ENCODE measurements at places on chromosomes 7 and 10.

DNA sequence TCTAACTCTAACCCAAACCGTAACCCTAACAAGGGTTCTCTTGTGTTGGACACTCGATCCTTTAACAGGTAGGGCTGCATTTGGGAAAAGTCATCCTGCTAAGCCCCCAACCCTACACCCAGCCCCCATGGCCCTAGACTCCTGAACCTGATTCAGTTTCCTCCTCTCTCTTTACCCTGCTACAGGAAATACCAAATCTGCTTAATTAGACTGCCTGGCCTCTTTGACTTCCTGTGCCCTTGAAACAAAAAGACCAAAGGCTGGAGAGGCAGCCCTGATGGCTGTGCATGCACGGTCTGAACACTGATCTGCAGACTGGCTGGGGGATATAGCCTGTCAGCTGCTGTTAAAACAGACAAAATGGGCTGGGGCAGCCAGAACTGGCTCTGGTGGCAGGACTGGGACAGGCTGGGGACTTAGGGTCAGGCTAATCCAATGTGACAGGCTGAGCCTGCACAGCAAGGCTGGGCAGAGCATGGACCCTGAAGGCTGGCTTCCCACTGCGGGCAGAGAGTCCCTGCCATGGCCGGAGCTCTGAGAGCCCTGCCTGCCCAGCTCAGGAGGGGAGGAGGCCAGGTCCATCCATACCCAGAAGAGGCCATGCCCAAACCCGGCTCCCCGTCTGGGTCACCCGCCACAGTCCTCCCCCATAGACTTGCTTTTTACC is 51.0 kb upstream of the MSMB start:
- DNase-seq, result no peak

DNA sequence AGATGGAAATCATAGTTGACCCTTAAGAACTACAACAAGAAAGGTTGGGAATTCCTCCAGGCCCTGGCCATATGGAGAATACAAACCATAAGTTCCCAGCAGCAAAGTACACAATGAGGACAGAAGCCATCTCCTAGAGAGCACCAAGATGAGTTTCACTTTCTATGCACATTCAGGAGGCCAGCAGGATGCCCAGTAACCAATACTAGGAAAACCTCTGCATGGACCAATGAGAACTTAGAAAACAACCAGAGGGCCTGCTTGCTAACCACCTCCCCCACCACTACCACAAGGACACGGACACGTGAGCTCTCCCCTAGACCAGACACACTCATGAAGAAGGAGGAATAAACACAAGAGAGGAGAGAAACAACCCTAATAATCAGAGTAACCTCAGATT is 56.3 kb downstream of the IFIT5 start:
- DNase-seq, result no peak

- DNase-seq, result no peak
Observed at GRCh38 chr7:80189638-80190037, 55.0 kb downstream of the GNAI1 start.

- no peak for DNase-seq
Observed at GRCh38 chr7:47047384-47047783, 534.5 kb downstream of the TNS3 start.

- DNase-seq, result no peak
Observed at GRCh38 chr7:101743995-101744360, 73.4 kb upstream of the CUX1 start.

DNA sequence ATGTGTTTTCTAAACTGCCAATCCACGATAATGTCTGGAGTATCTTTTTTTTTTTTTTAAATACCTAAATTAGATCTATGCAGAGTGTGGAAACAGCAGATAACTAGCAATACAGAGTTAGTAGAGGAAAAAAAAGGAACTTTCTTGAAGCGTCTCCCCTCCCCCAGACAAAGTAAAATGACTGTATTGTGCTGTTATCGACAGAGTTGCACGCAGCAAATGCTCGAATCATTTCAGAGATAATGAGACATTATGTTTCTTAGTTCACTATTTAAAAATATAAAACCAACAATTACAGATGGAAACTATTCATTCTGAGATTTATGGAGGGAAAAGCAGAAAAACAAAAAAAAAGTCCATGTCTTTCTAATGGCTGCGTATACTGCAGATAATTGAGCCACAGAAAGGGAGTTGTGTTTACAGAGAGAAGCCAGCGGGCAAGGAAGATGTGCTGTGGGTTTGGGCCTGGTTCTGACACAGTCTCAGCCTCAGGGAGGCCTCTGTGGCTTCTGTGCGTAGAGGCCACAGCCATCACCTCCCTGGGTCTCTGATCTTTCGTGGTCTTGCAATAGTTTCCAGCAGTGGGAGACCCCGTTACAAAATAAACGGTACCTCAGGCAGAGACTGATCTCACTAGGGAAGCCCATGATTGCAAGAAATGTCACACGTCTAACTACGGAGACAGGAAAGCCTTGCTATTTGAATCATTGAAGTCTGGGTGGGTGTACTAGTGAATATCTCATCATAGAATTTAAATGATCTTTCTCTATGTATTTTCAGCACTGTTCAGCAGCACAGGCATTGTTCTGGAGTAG is 19.1 kb upstream of the KLF6 start:
- peak; percentile 84 for DNase-seq

DNA sequence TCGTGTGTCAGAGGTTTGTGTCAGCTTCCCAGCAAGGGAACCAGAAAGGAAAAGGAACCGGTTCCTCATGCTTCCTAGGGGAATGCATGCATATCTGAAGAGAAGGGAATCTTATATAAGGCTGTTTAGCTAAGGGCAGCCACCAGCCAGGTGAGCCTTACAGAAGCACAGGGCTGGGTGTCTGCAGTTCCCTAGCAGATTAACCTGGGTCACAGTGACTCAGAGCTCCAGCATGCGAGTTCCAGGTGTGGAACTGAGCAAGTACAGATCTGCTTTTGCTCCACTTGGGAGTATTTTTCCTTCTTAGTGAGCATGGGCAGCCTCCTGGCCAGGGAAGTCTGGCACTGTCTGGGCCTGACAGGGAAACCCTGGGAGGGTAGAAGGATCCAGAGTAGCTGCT is 957 bp upstream of the ANKRD2 start:
- DNase-seq, result no peak

DNA sequence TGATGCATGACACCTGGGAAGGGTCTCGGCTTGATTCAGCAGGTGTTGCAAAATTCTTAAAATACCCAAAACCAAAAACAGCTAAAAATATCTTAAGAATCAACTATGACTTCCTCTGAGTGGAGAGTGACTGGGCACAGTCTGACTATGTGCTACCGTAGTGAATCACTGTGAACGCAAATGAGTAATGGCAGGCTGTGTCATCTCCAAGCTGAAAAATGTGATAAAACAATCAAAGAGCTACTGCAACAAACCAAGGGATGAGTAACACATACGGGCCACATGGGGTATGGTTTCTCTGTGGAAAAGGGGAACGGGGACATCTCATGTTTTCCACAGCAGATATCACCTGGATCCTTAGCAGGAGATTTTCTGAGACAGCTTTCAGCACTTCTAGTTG is 127.5 kb downstream of the ABCA13 start:
- DNase-seq, result peak; percentile 88

DNA sequence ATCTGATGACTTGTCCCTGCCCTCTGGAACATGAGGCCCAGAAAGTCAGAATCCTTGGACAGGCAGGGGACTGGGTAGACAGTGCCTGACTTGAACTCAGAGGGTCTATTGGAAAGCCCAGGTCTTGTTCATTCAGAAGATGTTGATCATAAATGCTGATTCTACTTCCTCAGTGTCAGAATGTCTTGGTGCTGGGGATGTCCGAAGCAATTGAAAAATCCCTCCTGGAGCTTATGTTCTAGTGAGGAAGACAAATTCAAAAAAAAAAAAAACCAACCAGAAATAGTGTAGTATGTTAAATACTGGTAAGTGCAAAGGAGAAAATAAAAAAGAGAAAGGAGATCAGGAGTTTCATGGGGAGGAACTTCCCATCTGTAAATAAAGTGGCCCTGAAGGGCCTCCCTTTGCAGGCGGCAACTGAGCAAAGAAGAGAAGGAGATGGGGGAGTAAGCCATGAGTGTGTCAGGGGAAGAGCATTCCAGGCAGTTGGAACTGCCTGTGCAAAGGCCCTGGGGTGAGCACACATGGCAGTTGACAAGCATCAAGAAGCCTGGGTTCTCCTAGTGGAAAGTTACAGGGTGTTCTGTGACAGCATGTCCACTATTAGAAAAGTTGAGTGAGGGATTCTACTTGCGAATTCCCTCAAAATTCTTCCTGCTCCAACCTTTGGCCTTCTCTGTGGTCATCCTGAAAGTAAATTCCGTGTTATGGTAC is 30.7 kb downstream of the TSPAN15 start:
- DNase-seq, result no peak

DNA sequence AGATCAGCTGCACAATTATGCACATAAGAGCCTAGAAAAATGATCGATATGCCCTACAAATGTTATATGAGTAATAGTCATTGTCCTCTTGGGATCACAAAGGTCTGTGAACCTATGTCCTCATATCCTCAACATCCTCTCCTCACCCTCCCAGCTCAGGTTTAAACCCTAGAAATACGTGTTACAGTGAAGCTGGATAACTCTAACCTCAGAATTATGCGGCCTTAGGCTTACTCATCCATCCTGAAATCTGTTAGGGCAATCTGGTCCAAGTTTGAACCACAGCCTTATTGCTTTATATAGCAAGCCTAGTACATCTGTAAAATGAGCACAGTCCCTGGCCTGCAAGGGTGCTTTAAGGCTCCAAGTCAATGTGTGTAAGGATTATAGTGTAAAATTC is 84.2 kb upstream of the FRMD4A start:
- no peak for DNase-seq

Measured in activated CD4-positive, alpha-beta T cell treated with anti-CD3 and anti-CD28 coated beads, Interleukin-10, Interleukin-2, amounts not matched to agents 100 ng/mL and 50 ng/mL, durations not matched to agents 16 hours and 8 hours (primary cell).